ENCODE measurements at places on chromosomes 5 and 9.

GRCh38 chr5:163963881-163964280 is 458.5 kb downstream of the MAT2B start:
- no peak for DNase-seq

- no peak for DNase-seq
These were observed 56.9 kb downstream of the AP3S1 start for GRCh38 chr5:115898656-115899055.

DNA sequence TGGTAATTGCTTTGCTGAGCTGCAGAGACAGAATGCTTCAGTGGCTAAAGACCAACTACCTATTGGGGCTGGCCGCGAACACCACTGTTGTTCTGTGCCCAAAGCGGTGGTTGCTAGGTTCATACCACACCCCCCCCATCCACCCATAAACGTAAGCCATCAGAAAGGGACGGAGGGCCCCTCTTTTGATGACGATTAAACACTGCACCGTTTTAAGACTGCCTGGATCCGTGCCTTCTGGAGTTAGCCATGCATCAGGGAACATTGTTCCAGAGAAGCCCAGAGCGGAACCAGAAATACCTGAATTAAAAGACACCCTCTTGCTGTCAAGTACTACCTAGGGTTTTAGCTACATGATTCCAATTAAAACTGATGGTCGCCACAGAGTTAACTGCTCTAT is 369.1 kb upstream of the DAP start:
- no peak for DNase-seq

GRCh38 chr5:158422653-158423515 is 563.9 kb upstream of the CLINT1 start:
- no peak for DNase-seq

DNA sequence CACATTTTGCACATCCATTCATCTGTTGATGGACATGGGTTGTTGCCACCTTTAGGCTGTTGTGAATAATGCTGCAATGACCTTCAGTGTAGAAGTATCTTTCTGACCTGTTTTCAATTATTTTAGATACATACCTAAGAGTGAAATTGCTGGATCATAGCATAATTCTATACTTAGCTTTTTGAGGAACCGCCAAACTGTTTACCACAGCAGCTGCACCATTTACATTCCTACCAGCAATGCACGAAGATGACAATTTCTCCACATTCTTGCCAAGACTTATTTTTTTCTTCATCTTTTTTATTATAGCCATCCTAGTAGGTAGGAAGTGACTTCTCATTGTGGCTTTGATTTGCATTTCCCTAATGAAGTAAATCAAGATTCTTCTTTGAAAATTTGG is 36.5 kb upstream of the ASTN2 start:
- DNase-seq: no peak

- peak; percentile 56 for DNase-seq
These were observed 35.5 kb downstream of the BICD2 start for GRCh38 chr9:92728831-92729734.

GRCh38 chr5:31365776-31366175 is 166.1 kb downstream of the DROSHA start:
- DNase-seq: no peak

- no peak for DNase-seq
These were observed 515.8 kb downstream of the KDM4C start for GRCh38 chr9:7273575-7273974.

- no peak for DNase-seq
These were observed 19.6 kb downstream of the QSOX2 start for GRCh38 chr9:136225748-136226679.

DNA sequence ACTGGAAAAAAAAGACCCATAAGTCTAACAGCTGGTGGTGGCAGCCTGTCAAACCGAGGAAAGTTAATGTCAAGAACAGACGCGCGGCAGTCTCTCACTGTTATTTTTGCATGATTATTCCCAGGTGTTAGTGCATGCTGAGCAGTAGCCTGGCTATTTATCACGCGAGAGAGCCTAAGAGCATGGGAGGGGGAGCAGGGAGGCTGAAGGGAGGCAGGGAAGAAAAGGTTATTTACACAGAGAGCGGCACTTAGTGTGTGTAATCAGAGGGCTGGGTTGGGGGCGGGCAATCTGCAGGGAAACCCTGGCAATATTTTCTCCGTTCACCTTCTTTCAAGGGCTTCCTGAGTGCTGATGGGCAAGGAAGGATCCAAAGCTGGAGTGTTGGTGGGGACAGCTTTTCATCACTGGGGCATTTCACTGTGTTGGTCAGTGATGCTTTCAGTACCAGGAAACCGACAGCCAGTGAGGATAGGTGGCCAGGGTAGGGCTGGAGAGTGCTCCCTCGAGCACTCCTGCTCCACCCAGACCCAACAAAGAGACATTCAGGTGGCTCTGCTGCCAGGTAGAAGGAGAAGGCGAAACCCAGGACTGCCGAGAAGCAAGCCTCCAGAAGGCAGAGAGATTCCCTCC is 39.6 kb downstream of the ZNF608 start:
- DNase-seq: peak; percentile 84

DNA sequence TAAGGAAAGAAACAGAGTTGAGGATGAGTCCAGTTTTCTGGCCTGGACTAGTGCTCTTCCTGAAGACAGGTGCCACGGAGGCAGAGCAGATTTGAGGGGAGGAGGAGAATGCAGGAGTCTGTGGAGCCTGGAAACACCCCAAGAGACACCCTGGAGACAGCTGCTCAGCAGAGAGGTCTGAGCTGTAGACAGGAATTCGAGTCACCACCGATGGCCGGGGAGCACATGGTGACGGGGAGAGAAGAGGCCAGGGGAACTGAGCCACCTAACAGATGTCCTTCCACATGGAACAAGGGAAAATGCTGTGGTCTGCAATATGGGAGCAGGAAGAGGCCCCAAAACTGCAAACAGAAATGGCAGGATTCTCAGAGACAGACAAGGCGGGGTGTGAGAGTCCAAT is 22.9 kb downstream of the CPLX2 start:
- no peak for DNase-seq

GRCh38 chr9:28899926-28900325 is 1326.6 kb upstream of the C9orf72 start:
- no peak for DNase-seq

- DNase-seq: no peak
These were observed 327.9 kb downstream of the NTRK2 start for GRCh38 chr9:84997472-84997871.

GRCh38 chr9:113465599-113466140 is 2.1 kb downstream of the RGS3 start:
- no peak for DNase-seq

GRCh38 chr9:8904771-8905515 is 1105.4 kb upstream of the DMAC1 start:
- no peak for DNase-seq

DNA sequence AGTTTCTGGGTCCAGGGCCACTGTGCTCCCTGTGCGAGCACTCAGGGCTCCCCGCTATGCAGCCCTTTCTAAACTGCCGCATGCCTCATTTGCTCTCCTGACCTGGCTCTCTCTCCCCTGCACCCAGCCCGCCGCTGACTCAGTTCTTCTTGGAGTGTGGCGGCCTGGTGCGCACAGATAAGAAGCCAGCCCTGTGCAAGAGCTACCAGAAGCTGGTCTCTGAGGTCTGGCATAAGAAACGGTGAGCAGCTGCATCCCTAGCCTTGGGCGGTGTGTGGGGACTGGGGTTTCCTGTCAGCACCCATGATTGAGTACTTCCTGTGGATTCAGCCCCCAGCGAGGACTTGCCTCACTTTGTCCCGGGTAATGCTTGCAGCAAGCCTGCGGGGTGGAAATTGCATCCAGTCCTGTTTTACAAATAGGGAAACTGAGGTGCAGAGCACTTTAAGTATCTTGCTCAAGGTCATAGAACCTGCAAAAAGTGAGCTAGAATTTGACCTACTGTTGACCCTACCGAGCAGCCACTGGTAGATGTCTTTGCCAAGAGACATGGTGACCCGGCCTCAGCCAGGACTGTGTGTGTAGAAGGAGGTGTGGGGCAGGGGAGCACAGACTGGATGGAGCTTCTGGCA is 27.9 kb downstream of the USP20 start:
- no peak for DNase-seq

GRCh38 chr9:71690689-71691435 is 77.5 kb downstream of the CEMIP2 start:
- no peak for DNase-seq

- DNase-seq: no peak
These were observed 3.9 kb downstream of the FCN2 start for GRCh38 chr9:134884492-134884891.

DNA sequence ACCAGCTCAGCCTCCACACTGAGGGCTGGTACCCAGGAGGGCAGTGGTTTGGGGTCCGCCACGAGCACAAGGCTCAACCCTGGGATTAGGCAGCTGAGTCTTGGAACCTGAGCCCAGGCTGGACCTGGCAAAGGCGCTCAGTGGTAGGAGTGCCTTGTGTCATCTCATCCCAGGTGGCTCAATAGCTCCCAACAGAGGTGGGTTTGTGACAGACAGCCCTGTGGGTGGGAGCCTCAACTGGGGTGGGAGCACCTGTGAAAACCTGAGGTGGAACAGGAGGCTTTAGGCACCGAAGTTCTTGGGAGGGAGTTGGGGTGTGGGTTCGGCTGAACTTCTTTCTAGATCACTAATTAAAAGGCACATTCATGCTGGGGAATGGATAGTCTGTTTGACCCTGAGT is 35.2 kb upstream of the SMU1 start:
- peak; percentile 56 for DNase-seq

GRCh38 chr9:107712390-107712789 is 222.8 kb upstream of the KLF4 start:
- DNase-seq: no peak
